ENCODE measurements at places on chromosomes 13 and 19.

DNA sequence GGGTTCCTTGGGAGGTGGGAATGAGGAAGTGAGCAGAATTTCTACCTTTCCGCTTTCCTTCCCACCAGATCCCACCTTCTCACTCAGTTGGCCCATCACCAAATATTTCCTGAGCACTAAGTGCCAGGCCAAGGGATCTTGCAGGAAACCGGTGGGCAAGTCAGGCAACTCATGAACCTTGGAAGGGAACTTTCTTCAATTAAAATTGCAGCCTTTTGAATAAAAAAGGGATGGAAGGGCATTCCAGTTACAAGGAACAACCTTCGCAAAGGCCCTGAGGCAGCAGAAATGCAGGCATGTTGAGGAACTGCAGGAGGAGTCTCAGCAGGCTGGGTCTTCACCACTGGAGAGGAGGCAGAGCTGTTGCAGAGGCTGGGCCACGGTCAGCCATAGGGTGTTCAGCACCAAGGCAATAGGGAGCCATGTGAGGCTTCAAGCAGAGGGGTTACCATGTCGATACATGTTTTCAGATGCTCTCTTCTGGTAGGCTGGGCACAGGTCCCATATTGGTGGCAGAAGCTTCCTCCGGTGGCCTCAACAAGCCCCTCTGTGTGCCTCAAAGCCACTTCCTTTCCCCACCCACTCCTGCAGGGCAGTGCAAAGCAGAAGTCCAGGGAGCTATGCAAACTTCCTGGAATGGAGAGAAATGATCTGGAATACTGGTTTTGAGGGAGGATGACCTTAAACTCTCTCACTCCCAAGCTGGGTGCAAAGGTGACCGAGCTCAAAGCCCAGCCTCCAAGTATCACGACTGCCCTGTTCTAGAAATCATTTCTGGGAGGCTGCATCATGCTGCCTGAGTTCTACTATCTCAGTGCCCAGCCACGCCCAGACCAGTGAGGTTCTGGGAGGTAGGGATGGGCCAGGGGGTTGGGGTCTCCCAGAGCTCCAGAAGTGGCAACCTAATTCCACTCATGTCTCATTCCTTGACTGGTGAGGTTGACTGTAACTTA, at the start of gene FUT6:
Gene FUT6, minus strand, starts transcription at position 638 of the 953 bp plus-strand sequence. CDS start 7,135 bp downstream, outside the sequence.
- no peak for DNase-seq

GRCh38 chr19:48249502-48250014, 6.2 kb downstream of the CARD8 start:
- DNase-seq: no peak

GRCh38 chr13:99357131-99357596, 50.0 kb upstream of the GPR183 start:
- DNase-seq: no peak

DNA sequence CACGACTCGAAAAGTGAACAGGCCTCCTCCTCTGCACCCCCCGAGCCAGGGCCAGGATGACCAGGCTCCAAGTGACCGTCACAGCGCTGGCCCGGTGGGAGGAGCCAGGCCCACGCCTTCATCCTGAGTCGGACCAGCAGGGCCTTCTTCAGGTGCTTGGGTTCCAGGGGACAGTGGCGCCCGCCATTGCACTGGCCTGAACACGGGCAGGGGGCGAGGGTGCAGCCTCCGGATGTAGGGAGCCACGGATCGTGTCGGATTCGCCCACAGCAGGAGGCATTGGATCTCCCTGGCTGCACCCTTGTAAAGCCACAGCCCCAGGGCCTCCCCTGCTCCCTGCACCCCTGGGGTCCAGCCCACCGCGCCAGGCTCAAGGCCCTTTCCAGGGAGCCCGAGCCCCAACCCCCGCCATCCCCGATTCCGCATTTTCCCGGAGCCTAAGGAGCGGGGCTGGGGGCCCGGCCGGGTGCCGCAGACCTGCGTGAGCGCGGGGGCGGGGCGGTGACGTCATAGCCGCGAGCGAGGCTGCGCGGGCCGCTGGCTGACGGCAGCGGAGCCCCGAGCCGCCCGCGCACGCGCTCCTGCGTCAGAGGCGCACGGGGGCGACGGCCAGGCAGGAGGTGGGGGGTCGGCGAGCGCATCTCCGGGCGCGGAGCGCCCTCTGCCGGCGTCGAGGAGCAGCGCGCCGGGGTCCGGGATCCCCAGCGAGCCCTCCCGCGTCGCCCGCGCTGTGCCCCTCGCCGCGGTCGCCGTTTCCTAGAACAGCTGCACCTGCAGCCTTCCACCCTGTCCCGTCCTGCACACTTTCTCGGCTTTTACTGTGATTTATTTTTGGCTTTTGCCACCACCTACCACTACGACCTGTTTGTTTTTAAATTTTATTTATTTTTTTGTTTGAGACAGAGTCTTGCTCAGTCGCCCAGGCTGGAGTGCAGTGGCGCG, 1.5 kb upstream of the ATP5F1D start:
- DNase-seq: no peak

- no peak for DNase-seq
Measured at GRCh38 chr19:55220525-55220924, 8.0 kb downstream of the TMEM86B start.

GRCh38 chr13:113367771-113368170, 3.8 kb upstream of the GRTP1 start:
- DNase-seq: no peak

- no peak for DNase-seq
Measured at GRCh38 chr13:41639955-41640780, 182.8 kb downstream of the RGCC start.

GRCh38 chr19:7512400-7512851, 3.5 kb upstream of the ZNF358 start:
- no peak for DNase-seq

GRCh38 chr19:982567-983170, 1.5 kb upstream of the WDR18 start:
- no peak for DNase-seq

DNA sequence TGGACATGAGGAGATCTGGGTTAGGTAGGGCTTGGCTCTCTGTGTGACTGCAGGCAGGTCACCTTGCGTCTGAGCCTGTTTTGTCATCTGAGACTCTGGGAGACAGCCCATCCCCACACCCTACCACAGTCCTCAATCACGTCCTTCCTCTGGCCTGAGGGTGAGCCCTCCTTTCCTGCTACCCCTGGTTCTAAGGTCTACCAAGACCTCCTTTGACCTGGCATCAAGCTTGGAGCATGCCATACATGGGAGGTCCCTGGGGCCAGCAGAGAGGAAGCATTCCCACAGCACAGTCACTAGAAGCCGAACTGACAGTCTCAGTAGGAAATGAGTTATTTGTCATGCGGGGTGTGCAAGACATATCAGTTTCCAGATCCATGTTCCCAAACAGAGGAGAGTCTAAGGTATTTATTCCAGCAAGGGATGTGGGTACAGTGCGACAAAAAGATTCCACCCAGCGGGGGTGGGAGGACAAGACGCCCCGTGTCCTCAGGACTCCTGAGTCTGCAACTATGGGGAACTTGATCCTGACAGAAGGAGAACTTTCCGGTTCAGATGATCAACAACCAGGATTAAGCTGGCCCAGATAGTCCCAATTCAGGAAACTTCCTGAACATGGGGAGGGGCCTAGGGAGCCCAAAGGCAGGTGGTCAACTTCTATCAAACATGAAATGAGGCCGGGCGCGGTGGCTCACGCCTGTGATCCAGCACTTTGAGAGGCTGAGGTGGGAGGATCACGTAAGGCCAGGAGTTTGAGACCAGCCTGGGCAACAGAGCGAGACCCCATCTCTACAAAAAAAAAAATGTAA, 9.5 kb downstream of the ARRDC2 start:
- DNase-seq: no peak

- DNase-seq: no peak
Measured at GRCh38 chr19:30228835-30229524, 143.2 kb upstream of the ZNF536 start.

DNA sequence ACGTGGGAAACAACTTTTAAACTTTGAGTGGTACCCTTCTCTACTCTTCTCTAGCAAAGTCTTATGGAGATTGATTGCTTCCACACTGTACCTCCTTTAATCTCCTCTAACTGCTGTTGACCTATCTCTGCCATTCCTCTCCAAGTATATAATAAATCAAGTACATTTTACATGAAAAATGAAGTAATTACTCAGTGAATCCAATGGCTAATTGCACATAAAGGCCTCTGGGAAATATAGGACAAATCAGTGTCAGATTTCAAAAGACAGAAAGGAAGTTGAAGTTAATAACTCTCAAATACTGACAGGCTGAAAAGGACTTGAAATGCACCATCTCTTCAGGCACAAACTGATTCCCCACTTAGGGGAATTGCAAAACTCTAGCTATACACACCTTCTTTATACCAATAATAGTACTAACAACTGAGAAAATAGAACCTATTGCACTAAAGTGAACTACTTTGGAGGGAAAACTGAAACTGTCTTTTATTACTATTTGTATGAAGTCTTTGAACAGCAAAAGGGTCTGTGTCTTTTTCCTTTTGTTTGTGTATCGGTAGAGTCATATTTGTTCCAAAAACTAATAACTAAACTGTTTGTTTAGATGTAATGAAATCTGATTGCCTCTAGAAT, 701.1 kb downstream of the PCDH9 start:
- DNase-seq: no peak

DNA sequence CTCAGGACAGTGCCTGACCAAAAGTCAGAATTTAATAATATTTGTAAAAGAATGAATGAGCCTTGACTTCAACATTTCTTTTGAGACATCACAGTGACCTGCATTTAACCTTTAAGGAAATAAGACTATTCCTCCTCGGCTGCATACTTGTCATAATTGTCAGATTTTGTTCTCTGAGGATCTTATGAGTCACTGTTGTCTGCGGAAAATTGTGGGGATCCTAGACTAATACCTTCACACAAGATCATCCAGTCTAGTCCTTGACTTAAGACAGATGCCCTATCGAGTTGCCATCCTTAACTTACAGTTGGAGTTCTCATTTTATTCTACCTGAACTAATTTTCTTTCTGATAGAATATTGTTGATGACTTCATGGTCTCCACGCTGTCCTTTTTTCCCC, 198.4 kb downstream of the DLEU7 start:
- no peak for DNase-seq
